ENCODE measurements at places on chromosomes 6 and 20.

DNA sequence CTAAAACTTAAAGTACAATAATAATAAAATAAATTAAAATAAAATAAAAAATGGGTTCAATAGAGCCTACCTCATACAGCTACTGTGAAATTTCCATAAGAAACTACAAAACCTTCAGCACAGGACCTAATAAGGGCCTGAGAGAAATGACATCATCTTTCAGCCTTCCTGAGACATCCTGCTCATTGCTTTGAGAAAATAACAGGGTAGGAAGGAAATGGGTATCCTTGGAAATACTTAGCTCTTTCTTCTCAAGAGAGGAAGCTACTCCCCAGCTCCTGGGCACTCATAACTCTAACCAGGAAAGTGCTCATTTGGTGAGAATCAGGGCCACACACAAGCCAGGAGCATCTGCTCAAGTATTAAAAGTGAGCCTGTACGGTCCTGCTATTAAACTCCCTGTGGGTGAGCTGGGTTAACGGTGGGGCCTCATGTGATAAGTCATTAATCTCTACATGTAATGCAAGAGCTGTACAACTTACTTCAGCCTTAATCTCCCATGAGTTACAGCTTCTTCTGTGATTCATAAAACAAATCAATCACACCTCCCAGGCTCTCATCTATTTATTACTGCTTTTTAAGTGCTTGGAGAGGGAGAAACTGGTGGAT is 141.4 kb downstream of the MAFB start:
- DNase-seq, result no peak

GRCh38 chr20:10047427-10047826 is 12.6 kb downstream of the ANKEF1 start:
- no peak for DNase-seq

GRCh38 chr6:151285122-151285521 is 45.4 kb downstream of the AKAP12 start:
- DNase-seq, result no peak

- DNase-seq, result no peak
Observed at GRCh38 chr20:33629979-33630378, 32.1 kb upstream of the C20orf144 start.

DNA sequence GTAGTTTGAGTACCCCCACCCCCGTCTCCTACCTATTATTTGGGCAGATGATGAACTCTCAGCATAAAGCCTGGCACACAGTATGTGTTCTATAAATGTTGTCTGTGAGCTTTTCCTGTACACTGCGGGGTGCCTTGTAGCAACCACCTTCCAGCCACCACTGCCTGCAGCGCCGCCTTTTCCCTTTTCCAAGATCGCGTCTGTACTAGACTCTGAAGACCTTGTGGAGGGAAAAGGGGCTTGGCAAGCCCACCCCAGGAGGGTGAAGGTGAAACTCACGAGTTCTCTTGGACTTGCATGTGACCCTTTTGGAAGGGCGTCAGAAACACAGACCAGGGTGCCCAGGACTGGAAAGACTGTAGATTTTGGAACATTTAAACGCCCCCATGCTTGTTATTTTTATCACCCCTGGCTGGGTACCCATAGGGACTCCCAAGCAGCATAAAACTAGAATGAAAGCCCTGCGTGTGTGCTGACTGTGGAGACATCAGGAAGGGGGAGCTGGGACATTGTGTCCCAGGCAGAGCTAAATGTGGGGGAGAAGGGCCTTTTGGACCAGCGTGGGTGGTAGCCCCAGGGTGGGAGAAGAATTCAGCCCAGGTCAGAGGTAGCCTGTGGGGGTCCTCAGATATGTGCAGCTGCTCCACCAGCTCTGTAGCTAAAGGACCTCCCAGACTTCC is 8.3 kb downstream of the BAK1 start:
- DNase-seq, result no peak

DNA sequence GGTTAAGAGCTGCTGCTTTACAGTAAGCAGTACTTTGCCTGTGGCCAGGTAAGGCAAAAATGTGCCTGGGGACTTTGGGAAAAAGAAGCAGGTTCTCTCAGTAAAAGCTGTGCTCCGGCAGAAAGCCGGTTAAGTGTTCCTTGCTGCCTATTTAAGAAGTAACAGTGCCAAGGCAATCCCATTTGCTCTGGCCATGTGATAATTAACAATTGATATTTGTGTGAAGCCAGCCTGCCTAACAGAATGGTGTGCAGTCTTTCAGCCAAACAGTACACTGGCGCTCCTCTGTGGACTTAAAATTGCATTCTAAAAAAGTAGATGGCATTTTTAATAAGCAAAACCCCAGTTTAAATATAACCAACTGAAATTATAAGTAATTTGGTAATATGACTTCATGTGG is 430.3 kb downstream of the PLCB1 start:
- DNase-seq, result no peak

- no peak for DNase-seq
Observed at GRCh38 chr6:108598305-108598863, 37.7 kb downstream of the FOXO3 start.

DNA sequence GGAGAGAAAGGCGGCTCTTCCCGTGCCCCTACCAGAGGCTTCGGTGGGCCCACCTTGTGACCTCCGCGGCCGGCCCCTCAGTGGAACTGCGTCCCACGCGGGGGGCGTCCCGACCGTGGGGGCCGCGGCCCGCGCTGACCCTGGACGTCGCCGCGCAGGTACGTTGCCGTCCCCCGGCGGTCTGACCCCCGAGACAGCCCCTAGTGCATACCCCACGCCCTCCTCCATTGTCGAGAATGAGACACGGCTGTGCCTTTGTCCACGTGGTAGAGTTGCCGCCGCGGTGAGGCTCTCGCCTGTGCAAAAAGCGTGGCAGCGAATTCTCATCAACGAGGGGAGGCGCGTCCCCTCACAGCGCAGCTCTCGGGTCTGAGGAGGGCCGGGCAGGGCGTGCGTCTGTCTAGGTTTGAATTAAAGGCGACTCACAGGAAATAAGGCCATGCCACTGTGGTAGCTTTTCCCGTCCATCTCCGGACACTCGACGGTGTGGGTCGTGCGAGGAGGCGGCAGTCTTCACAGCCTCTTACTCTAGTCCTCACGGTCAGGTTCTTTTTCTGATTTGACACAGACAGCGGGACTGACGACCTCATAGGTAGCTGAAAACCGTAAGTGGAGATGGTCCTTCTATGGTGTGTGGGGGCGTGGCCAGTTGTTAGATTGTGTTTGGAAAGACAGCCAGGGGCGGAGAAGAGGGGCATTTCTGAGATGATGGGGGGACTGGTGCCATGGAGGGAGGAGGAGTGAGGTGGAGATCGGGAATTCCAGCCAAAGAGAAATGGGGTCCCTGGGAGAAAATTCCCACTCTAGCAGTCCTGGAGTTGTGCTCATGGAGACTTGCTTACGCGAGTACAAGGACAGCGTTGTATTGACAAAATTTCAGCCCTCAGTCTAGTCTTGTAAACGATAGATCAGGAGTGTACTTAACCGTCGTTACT is 580 bp downstream of the NXT1 start:
- DNase-seq, result no peak

DNA sequence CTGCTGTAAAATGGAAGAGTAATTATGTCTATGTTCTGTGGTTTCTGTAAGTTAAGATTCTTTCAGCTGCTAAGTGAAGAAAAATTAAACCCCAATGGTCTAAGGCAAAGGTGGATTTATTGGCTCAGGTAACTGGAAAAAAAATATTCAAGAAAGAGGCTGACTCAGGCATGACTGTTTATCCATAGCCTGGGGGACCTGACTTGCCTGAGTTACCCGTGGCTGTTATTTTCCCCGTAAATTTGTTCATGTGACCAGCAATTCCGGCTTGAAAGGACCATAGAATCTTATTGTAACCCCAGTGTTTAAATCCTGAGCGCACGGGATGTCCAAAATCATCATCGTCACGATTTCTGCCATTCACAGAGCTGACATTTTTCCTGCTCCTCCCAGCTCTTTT is 32.3 kb upstream of the SULF2 start:
- no peak for DNase-seq

GRCh38 chr6:109393886-109394281 is 11.6 kb upstream of the CD164 start:
- no peak for DNase-seq

GRCh38 chr6:92521553-92521952 is 897.8 kb downstream of the EPHA7 start:
- DNase-seq, result no peak

DNA sequence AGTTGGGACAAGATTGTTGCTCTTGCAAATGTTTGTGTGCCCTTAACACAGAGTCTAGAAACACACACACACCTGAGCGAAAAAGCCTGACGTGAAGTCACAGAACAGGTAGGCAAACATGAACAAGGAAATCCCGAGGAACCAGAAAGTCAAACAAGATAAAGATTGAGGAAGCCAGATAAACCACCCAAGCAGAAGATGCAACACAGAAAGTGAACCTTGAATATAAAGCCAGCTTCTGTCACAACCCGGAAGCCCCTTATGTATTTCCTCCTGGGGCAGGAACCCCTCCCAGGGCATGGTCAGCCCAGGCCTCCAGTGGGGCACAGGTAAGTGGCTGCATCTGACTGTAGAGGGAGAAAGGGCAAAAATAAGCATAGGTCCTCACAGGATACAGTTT is 158.2 kb upstream of the SUPT3H start:
- no peak for DNase-seq

GRCh38 chr6:147507162-147508041 is 1.1 kb upstream of the SAMD5 start:
- DNase-seq, result no peak

GRCh38 chr6:113276601-113277000 is 580.5 kb upstream of the MARCKS start:
- DNase-seq, result no peak

- DNase-seq, result no peak
Observed at GRCh38 chr6:68649669-68650068, 14.6 kb downstream of the ADGRB3 start.

- no peak for DNase-seq
Observed at GRCh38 chr6:107305391-107305790, 154.0 kb downstream of the PDSS2 start.

DNA sequence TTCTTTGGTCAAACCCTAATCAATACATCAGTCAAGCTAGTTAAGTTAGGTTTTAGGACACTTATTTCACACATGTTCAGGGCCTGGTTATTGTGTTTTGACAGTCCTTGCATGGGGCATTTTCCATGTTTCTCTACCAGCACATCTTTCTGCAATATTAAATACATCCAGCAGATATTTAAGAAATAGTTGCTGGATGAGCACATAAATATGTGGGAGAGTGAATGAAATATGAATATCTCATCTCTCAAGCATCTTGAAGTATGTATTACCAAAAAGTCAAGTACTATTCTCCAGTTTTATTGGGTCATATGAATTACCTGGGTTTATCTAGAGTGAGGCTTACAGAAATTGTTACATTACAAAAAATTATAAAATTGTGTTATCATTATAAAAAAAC is 621.9 kb upstream of the GJE1 start:
- no peak for DNase-seq

DNA sequence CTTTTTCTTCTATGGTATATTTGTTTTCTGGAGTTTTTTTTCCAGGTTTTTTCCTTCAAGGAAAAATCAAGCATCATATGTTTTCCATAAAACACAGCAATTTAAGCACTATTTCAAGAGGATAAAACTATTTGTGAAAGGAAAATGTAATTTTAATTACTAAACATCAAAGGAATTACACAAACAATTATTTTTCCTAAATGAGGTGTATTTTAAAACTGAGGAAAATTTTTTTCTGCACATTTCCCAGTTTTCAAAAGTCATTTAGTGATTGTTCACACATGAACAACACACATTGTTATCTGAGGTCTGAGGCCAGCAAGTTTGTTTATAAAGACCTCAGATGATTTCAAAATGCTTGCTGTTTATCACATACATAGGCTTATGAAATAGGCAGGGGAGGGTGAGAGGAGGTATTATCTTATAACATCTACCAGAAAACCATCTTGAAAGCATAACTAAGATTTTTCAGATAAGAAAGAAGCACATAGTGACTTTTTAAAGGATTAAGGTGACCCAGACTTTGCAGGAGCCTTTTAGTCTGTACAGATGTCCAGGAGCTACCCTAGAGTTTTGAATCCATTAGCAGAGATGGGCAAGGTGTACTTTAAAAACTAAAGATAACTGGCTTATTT is 381.6 kb downstream of the GJA1 start:
- DNase-seq, result no peak

- DNase-seq, result no peak
Observed at GRCh38 chr6:122399055-122399347, 451 bp upstream of the HSF2 start.

DNA sequence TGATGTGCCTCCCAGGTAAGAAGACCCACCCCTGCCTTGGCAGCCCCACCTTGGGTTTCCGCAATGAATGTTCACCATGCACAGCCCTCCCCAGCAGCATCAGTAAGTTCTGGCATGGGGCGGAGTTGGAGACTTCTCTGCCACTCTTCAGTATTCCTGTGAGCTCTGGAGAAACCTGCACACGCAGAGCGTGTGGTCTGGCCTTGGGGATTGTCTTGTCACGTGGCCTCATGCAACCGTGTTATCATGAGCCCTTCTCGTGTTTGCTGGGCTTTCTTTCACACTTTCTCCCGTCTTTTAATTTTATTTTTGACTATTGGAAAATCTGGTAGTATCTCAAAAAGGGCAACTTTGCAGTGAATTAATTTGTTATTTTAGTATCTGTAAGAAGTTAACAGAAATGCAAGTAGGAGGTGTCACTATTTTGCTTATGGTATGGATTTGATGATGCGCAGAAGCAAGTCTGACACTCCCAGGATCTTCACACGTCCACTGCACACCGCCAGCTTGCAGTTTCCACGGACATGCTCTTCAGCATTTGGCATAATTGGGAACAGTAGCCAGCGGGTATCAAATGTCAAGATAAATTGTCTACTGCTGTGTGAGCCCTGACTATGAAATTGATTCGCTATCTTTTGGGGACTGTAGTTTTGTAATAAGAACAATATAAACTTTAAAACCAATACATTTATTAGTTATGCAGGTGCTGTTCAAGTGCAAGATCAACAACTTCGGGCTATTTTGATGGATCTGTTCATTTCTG is 463.5 kb downstream of the QKI start:
- no peak for DNase-seq

DNA sequence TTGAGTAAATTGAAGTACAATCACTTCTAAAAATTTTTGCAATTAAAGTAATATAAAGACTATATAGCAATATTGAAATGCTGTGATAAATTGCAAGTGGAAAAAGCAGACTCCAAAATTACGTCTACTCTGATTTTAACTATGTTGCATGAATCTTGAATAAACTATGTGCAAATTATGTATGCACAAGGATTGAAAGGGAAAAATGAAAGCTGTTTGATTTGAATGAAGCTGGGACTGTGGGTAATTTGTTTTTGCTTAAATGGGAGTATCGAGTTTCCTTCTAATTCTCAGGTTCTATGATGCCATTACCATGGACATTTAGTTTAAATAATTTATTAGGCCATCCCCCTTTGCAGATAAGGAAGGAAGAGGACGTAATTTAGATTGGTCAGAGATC is 198.7 kb upstream of the MYLIP start:
- no peak for DNase-seq

GRCh38 chr6:116050737-116051136 is 10.0 kb downstream of the FRK start:
- DNase-seq, result no peak

Data from stimulated activated CD4-positive, alpha-beta T cell treated with anti-CD3 and anti-CD28 coated beads, Interleukin-1b, Interleukin-23, amount 100 ng/mL, for 1 hour (primary cell).